ENCODE measurements at places on chromosomes 1 and 21.

DNA sequence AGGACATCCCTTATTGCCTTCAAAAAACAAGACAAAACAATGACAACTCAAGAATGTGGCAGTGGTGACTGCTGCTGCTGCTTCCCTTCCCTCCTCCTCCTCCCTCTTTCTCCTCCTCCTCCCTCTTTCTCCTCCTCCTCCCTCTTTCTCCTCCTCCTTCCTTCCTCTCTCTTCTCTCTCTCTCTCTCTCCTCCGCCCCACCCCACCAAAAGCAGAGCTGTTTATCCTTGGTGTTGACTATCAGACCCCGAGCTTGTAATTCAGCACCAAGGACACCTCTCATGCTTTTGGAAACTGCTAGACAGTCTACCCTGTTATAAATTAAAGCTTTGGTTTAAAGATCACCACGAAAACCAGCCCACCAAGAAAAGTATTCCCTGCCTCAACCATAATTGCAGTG lies 72.4 kb upstream of the IFNAR2 start:
- DNase-seq, result no peak

DNA sequence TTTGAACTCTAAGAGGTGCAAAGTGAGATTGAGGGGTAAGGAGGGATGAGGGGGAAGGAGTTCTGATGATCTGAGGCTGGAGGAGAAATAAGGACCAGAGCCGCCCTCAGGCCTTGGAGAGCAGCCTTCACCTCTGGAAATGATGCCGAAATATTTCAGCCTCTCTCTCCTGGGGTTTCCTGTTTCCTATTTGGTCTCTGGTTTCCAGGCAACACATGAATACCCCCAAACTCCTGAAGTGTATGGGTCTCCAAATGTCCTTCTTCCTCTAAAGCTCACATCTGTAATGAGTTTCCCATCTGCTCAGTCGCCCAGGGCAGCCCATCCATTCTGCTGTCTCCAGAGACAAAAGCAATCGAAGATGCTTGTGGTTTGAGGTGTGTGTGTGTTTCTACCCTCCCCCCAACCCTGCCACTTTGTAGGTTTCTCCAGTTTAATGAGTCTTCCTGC lies 52.0 kb upstream of the FAM20B start:
- DNase-seq, result no peak

DNA sequence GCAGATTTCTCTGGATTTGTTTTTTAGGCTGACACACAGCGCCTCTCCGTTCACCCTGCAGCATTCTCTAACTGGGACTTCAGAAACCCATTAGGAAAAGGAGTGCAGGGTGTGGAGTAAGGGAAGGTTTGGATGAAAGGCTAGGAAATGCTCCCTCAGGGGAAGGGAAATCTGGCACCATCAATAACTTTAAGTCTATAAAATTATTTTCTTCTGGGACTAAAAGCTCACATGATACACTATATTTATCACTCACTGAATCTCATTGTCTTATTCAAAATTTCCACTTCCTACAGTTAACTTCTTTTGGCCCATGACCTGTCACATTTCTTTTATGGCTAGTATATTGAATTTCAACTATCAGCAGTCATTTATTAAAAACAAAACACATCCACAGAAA lies 45.8 kb upstream of the HLX start:
- DNase-seq, result no peak

DNA sequence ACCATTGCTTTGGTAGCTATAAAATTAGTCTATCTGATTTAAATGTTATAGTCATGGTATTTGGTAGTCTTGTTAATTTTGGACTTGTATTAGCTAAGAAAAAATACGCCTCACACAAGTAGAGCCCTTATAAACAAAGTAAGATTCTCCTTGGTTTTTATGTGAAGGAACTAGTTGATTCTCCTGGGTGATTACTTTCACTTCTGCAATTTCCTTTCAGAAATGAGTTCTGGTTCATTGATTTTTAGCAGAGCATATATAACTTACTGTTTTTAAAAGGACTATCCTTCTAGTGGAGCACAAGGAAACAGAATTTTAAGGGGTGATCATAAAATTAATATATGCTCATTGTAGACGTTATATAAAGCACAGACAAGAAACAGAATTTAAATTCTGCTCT lies 120.1 kb downstream of the BACH1 start:
- no peak for DNase-seq

- DNase-seq, result no peak
These were observed 318.9 kb downstream of the SEC16B start for GRCh38 chr1:177650947-177651346.

DNA sequence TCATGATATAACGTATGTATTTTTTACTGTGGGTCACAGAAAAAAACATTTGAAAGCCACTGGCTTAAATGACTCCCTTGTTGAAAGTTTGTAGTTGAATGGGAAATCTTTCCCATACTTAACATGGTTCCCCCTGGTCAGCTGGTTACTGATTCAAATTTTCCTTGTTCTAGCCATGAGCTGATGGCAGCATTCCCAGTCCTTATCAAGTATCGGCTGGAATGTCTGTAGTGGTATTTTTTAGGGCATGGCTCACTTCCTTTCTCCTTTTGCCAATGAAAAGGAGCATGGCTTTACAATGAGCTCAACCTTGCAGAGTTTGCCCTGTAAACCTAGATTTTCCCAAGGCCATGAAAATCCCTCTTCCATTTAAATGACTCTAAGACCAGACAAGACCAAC lies 55.7 kb downstream of the GIPC2 start:
- no peak for DNase-seq

- DNase-seq, result no peak
These were observed 7.1 kb downstream of the KIF17 start for GRCh38 chr1:20710469-20711284.

- no peak for DNase-seq
These were observed 92.5 kb upstream of the VAMP3 start for GRCh38 chr1:7678491-7679158.

DNA sequence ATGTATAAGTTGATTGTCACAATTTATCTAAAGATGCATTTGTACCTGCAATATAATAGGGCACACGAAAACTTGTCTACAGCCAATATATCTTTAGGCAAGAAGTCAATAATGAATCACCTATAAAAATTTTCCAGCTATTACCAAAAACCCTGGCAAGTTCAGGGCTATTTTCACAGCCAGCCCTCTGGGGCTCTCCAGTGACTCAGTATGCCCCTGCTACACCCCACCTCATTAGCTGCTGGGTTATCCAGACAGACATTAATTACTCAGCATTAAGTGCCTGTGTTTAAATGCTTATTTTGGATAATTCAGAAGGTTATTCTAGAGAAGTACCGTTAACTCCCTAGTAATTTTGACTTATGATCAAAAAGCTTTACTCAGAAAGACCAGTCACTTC lies 220.2 kb downstream of the TBX15 start:
- DNase-seq, result no peak

- no peak for DNase-seq
These were observed 13.0 kb upstream of the DENND2D start for GRCh38 chr1:111213412-111213811.

DNA sequence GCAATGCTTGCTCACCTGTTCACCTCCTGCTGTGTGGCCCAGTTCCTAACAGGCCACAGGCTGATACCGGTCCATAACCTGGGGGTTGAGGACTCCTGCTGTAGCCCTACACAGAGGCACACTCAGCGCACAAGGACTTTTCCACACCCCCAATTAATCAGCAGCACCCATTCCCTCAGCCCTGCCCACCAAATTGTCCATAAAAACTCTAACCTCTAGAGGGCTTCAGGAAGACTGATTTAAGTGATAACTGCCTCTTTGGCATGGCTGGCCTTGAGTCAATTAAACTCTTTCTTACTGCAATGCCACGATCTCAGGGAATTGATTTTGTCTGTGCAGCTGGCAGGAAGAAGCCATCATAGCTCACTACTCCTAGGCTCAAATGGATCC lies 71.3 kb upstream of the MUTYH start:
- no peak for DNase-seq

Data from NCI-H460 (cell line).